ENCODE measurements at places on chromosomes 5 and 9.

DNA sequence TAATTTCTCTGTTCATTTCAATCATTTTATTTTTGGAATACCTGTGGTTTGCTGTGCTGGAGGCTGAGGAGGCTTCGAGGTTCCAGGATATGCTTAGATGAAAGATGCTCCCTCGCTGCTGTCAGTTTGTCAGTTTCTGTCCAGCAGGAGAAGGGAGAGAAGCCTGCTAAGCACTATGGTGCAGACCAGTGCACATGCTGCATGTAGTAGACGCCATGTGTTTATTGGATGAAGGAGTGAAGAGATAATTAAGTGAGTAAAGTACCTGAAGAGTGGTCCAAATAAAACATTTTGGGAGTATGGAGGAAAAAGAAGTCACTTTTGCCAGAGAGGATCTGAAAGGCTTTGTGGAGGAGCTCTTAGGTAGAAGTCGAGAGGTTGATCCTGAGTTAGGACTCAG is 2.1 kb downstream of the PDZD2 start:
- DNase-seq: no peak

DNA sequence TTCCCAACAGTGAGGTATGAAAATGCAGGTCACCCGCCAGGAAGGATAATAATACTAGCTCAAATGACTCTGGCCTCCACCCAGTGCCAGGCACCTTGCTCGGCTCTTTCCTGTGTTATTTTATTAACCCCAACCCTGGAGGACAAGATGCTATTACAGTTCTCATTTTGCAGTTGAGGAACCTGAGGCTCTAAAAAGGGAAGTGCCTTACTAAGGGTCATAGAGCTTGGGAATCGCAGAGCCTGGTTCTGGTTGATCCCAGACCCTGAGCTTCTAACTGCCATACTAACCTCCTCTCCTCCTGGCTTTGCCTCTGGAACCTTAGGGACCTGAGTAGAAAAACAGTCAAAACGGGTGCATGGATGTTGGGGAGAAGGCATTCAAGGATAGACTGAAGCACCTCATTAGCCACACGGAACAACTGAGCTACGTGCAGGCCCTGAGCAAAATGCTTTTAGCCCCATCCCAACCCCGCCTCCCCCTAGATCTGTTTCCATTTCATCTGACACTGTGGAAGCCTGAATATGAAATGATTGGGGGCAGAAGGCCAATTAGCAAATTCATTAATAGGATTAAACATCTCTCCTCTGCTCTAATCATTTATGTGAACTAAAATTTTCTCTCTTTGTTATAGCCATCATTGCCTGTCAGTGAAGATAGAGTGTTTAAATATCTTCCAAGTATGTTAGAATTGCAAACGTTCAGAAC is 7.9 kb downstream of the KCNIP1 start:
- DNase-seq: no peak

- DNase-seq: no peak
These were observed 16.3 kb downstream of the NMRK1 start for GRCh38 chr9:75071530-75072122.

- peak; percentile 73 for DNase-seq
These were observed 226.9 kb downstream of the MSX2 start for GRCh38 chr5:174951151-174951780.

- no peak for DNase-seq
These were observed 157.9 kb upstream of the RASA1 start for GRCh38 chr5:87109746-87110145.

DNA sequence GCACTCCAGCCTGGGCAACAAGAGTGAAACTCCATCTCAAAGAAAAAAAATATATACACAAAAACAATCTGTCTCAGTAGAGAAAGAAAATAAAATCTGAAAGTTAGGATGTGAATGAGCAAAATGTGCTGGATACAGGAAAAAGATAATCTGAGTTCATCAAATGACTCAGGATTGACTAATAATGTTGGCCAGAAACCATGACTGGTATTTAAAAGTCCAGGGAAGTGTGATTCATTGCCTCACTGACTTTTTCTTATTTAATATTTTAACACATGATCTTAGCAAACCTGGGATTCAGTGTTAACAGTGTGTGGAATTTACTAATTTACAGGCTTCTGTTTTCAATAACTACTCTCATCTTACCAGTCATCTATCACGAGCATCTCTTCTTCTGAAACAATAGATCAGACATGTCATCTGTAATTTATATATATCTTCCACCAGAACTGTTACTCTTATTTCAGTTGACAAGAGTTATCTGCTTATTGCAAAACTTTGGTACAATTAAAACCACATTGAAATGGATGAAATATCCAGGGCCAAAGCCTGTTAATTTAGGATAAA is 256.7 kb downstream of the CDH12 start:
- DNase-seq: no peak

DNA sequence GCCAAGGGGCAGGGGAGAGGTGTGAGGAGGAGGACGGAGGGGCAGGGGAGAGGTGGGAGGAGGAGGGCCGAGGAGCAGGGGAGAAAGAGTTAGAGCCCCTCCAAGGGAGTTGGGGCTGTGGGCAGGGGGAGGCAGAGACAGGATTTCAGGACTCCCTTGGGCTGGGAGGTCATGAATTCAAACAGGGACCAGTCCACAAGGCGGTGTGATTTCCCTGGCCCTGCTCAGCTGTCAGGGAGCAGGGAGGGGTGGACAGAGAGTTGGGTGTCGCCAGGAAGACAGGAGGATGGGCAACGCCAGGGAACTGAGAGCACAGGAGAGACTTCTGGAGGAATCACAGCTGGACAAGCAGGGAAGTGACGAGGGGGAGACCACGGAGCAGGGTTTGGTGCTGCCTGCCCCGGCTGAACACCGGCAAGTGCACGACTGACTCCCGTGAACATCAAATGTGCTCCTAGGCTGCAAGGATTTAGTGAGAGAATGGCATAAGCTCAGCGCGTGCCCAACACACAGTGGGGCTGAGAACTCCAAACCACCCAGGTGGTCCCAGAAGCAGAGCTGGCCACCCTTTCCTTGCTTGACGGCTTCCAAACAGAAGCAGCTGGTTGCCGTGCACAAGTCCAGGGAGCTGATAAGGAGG is 17.8 kb upstream of the OLFM1 start:
- no peak for DNase-seq

DNA sequence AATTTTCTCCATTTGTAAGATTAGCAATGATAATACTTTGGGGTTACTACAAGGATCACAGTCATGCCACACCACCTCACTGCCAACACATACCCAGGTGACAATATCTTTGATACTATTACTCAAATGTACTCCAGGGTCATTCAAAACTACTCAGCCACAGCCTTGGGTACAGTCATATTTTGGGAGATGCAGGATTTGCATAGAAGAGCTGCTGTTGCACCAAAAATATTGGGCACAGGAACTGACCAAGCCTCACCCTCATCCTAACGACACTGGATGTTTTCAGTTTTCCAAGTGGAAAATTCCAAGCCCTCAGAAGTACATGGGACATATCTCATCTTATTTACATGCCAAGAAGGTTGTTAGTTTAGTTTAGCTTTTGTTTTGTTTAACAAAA is 120.9 kb upstream of the C6 start:
- no peak for DNase-seq

GRCh38 chr5:129243039-129243438 is 148.5 kb downstream of the ISOC1 start:
- DNase-seq: peak; percentile 20

- DNase-seq: no peak
These were observed 25.2 kb downstream of the EMB start for GRCh38 chr5:50415912-50416311.

DNA sequence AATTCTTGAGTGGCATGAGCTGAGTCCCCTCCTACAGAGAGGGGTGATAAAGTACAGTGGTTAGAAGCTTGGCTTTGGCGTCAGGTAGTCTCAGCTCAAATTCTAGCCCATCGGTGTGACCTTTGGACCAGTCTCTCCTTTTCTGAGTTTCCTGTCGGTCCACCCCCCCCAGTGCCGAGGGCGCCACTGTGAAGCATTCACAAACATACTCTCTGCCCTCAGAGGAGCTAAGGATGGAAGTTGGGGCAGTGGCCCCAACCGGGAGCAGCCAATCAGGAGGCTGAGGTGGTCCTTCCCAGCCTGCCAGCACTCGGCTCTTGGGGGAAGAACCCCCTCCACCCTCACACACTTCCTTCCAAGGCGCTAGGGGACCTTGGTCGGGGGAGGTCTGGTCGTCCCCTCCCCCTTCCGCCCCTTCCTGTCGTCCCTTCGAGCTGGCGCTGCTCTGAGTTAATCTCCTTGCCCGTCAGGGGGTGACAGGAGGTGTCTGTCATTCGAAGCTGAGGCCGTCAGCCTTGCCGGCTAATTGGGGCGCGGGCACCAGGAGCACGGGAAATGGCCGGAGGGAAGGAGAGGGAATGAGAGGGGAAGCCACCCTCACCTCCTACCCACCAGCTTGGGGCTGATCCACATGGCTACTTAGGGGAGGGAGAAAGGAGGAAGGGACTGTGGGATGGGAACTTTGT is 53.0 kb downstream of the CXXC5 start:
- DNase-seq: peak; percentile 81

- DNase-seq: no peak
These were observed 747.8 kb downstream of the CDH18 start for GRCh38 chr5:19240170-19240569.

GRCh38 chr9:30258094-30258493 is 2126.3 kb upstream of the ACO1 start:
- no peak for DNase-seq

DNA sequence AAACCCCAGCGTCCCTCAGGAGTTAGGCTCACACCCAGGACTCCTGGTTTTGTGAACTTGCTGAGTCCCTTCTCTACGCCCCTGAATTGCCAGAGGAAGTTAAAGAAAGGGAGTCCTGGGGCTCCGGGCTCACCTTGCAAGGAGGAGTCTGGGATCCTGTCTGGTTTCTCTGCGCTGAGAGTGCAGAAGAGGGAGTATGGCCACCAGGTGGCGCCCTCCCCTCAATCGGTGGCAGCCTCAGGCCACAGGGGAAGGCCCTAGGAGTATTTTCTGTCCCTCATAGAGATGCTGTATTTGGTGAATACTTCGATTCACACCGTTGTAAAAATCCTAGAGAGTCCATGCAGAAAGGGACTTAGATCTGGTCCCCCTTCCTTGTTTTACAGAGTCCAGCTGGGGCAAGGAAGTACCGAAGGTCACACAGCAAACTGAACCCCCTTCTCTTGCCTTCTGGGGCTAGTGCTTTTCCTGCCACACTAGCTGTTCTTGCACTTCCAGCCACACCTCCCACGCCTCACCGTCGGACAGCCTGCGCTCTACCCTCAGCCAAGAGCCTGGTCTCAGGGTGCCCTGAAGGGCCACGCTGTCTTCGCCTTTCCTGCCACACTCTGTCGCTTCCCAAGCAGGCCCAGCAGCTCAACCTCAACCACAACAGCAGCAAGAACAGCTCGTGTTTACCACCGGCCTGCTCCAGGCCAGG is 10.2 kb downstream of the HAND1 start:
- peak; percentile 84 for DNase-seq

- DNase-seq: no peak
These were observed 35.0 kb downstream of the RANBP17 start for GRCh38 chr5:170896779-170897178.

DNA sequence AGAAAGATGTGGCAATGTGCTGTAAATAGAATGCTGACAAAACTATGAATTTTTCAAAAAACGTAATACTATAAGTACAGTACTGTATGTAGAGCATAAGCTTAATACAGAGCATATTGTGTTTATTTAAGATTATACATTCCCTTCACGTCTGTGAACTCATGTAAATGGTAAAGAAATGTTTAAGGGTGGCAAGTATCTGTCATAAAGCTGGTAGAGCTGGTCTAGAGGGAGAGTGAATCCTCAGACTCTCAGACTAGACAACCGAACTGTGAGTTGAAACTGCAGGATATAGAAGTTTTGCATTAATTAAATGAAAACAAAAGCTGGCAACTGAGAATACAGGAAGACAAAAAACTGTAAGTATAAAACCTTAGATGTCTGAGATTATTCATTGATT is 87.3 kb upstream of the ANXA1 start:
- DNase-seq: no peak
